ENCODE measurements at places on chromosomes 6 and 20.

DNA sequence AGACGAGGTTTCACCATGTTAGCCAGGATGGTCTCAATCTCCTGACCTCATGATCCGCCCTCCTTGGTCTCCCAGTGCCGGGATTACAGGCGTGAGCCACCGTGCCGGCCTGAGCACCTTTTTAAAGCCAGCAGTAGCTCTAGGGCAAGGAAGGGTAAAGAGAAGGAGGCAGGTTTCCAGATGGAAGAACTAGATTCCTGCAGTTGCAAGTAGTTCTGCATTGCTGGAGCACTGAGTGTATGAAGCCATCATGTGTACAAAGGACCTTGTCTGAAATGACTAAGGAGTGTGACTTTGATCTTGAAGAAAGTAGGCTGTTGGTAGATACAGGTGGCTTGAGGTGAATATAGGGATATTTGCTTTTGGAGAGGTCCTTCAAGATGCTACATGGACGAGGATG is 4.2 kb downstream of the OR2A4 start:
- no peak for DNase-seq

GRCh38 chr6:50836231-50836630 is 17.6 kb downstream of the TFAP2B start:
- no peak for DNase-seq

- DNase-seq: no peak
These were observed 50.3 kb upstream of the HLA-G start for GRCh38 chr6:29777310-29777709.

- no peak for DNase-seq
These were observed 261.2 kb downstream of the PHACTR1 start for GRCh38 chr6:12977806-12978205.

- no peak for DNase-seq
These were observed 16.1 kb upstream of the ZNF76 start for GRCh38 chr6:35243386-35243958.

All from osteoblast (primary cell).